ENCODE measurements at places on chromosomes 16 and 17. TPM values are rescaled to one million over a fixed set of nuclear protein-coding genes. Genes with fewer than 3 reads are reported as not detected.

DNA sequence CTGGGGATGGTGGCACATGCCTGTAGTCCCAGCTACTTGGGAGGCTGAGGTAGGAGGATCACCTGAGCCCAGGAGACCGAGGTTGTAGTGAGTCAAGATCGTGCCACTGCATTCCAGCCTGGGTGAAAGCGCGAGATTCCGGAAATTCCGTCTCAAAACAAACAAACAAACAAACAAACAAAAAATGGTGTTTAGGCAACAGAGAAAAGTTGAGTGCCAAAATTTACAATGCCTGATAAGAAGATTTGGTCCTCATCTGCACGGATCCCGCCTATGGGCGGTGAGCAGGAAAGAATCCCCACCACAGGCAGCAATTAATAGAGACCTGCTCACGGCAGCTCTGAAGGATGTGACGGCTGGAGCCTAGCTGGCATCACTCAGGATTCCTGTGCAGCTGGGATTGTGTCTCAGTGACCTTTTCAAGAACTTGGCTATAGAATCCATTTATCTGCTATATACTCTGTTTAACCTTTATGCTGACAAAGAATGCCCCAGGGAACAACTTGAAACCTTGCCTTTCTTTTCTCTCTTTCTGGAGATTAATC lies 14.0 kb upstream of the TEX2 start:
- H3K27me3 ChIP-seq: peaks cover 14% of the 10 kb centered on the region
- no peak overlapping the region for H3K27ac ChIP-seq
- DNase-seq: no peak
- H3K36me3 ChIP-seq: peaks cover 4% of the 10 kb centered on the region
- no peak overlapping the region for H3K4me3 ChIP-seq

- no peak overlapping the region for H3K4me3 ChIP-seq
- DNase-seq: no peak
- H3K27ac ChIP-seq: peak overlapping the region; percentile 99
- H3K27me3 ChIP-seq: no peaks in the 10 kb centered on the region
- peaks cover 84% of the 10 kb centered on the region for H3K36me3 ChIP-seq
Measured at GRCh38 chr17:72404872-72405271, 284.1 kb downstream of the SOX9 start.

GRCh38 chr17:4142107-4142900 lies 526 bp downstream of the ZZEF1 start:
- peak overlapping the region; percentile 44 for H3K27ac ChIP-seq
- H3K4me1 ChIP-seq: peaks cover 29% of the 10 kb centered on the region
- no peaks in the 10 kb centered on the region for H3K27me3 ChIP-seq
- peak; percentile 6 for DNase-seq
- peaks cover 37% of the 10 kb centered on the region for H3K36me3 ChIP-seq

The NOS2 gene
- total RNA-seq: not detected

GRCh38 chr17:78853926-78854394 lies 13.3 kb upstream of the USP36 start:
- H3K27me3 ChIP-seq: no peaks in the 10 kb centered on the region
- H3K4me1 ChIP-seq: no peaks in the 10 kb centered on the region
- peaks cover 42% of the 10 kb centered on the region for H3K36me3 ChIP-seq

The DBNDD1 gene
- 39.9 TPM for total RNA-seq

DNA sequence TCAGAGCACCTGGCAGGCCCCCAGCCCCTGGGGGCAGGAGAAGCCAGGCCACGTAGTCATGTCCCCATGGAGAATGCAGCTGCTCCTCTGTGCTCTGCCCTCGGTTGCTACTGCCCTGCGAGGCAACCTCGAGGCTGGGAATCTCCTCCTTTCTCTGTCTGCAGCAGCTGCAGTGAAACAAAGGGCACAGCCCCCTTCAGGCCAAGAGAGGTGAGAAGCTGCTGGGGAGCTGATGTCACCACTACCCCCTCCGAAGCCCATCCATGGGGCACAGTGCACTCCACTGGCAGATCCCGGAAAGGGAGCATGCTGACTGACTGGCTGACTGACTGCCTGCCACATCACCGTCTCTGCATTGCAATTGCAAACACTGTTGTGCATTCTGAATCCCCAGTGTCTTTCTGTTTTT lies 103.7 kb downstream of the GRIN2A start:
- peaks cover 12% of the 10 kb centered on the region for H3K36me3 ChIP-seq
- no peaks in the 10 kb centered on the region for H3K27me3 ChIP-seq
- DNase-seq: peak; percentile 75
- H3K4me1 ChIP-seq: peaks cover 72% of the 10 kb centered on the region
- peak overlapping the region; percentile 94 for H3K27ac ChIP-seq
- H3K4me3 ChIP-seq: no peak overlapping the region

GRCh38 chr16:66598111-66598510 lies 6.4 kb upstream of the CMTM3 start:
- no peak overlapping the region for H3K4me3 ChIP-seq
- DNase-seq: no peak
- no peak overlapping the region for H3K27ac ChIP-seq
- no peaks in the 10 kb centered on the region for H3K4me1 ChIP-seq
- H3K27me3 ChIP-seq: no peaks in the 10 kb centered on the region

The GSG1L gene
- total RNA-seq: not detected

- no peak overlapping the region for H3K4me3 ChIP-seq
- H3K36me3 ChIP-seq: no peaks in the 10 kb centered on the region
- H3K4me1 ChIP-seq: no peaks in the 10 kb centered on the region
- no peak for DNase-seq
- H3K27me3 ChIP-seq: peaks cover 21% of the 10 kb centered on the region
Measured at GRCh38 chr17:841313-841712, 59.2 kb downstream of the MRM3 start.

GRCh38 chr16:19167710-19168370 lies at the start of gene SYT17:
SYT17 (plus strand) TSS chr16:19168240; CDS start chr16:19168647, 407 bp downstream.
- peaks cover 18% of the 10 kb centered on the region for H3K27me3 ChIP-seq
- H3K36me3 ChIP-seq: peaks cover 9% of the 10 kb centered on the region
- peak within 1 kb of the TSS; percentile 70 for H3K4me3 ChIP-seq
- peak; percentile 93 for DNase-seq
- H3K27ac ChIP-seq: no peak within 1 kb of the TSS

The SLC52A1 gene
- total RNA-seq: 0.34 TPM

- no peak overlapping the region for H3K4me3 ChIP-seq
- no peaks in the 10 kb centered on the region for H3K4me1 ChIP-seq
- H3K36me3 ChIP-seq: no peaks in the 10 kb centered on the region
- DNase-seq: no peak
- H3K27me3 ChIP-seq: peaks cover 31% of the 10 kb centered on the region
Measured at GRCh38 chr16:77679391-77679790, 42.9 kb upstream of the NUDT7 start.

The ADAM11 gene
- 1.2 TPM for total RNA-seq

DNA sequence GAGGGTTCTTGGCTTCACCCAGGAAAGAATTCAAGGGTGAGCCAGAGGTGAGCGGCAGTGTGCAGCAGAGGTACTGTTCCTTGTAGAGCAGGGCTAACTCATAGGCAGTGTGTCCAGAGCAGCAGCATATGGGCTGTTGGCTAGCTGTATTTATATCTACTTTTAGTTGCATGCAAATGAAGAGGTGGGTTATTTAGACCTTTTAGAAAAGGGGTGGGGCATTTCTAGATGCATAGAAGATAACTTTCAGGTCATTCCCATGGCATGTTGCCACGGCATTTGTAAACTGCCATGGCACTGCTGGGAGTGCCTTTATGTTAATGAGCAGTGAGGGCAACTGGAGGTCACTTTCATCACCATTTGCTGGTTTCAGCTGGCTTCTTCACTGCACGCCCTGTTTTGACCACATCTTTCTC lies 141.0 kb downstream of the STX8 start:
- peak; percentile 38 for DNase-seq
- no peaks in the 10 kb centered on the region for H3K36me3 ChIP-seq
- H3K27me3 ChIP-seq: no peaks in the 10 kb centered on the region
- peaks cover 19% of the 10 kb centered on the region for H3K4me1 ChIP-seq
- peak overlapping the region; percentile 48 for H3K27ac ChIP-seq

- peaks cover 16% of the 10 kb centered on the region for H3K4me1 ChIP-seq
- no peak for DNase-seq
- H3K36me3 ChIP-seq: no peaks in the 10 kb centered on the region
- H3K27ac ChIP-seq: no peak overlapping the region
- no peak overlapping the region for H3K4me3 ChIP-seq
Measured at GRCh38 chr17:73064084-73064938, 28.2 kb downstream of the SLC39A11 start.

The APOBR gene
- 0.14 TPM for total RNA-seq

DNA sequence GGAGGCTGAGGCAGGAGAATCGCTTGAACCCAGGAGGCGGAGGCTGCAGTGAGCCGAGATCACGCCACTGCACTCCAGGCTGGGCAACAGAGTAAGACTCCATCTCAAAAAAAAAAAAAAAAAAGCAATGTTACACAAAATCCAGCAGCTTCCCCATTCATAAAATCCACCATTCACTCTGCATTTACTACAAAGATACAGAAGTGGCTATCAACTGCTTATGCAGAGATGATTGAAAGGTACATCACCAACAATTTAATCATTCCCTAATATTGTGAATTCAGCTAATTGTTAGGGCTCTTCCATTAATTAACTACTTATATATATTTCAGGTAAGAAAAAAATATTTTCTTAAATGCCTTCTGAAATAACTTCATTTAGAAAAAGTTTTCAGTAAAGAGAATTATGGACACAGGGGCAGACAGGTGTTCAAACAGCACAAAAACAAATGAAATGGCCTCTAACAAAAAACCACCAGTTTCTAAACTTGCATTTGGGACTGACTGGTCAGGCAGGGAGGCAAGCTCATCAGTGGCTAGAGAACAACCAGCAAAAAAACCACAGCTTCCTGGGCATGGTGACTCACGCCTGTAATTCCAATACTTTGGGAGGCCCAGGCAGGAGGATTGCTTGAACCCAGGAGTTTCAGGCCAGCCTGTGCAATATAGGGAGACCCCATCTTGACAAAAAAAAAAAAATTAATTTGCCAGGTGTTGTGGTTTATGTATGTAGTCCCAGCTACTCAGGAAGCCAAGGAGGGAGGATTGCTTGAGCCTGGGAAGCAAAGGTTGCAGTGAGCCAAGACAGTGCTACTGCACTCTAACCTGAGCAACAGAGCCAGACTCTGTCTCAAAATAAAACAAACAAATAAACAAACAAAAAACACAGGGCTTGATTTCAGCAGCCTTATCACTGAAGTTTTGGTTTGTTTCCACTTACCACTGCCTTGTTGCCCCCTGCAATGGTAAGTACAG lies 26.3 kb downstream of the ERN1 start:
- no peak overlapping the region for H3K4me3 ChIP-seq
- no peak overlapping the region for H3K27ac ChIP-seq
- H3K27me3 ChIP-seq: no peaks in the 10 kb centered on the region
- H3K4me1 ChIP-seq: peaks cover 24% of the 10 kb centered on the region
- peak; percentile 28 for DNase-seq

- H3K4me1 ChIP-seq: peaks cover 12% of the 10 kb centered on the region
- H3K36me3 ChIP-seq: no peaks in the 10 kb centered on the region
- no peaks in the 10 kb centered on the region for H3K27me3 ChIP-seq
- DNase-seq: no peak
- no peak overlapping the region for H3K27ac ChIP-seq
Measured at GRCh38 chr16:55379876-55380390, 55.9 kb downstream of the IRX6 start.

The KRT15 gene
- total RNA-seq: 86.8 TPM

DNA sequence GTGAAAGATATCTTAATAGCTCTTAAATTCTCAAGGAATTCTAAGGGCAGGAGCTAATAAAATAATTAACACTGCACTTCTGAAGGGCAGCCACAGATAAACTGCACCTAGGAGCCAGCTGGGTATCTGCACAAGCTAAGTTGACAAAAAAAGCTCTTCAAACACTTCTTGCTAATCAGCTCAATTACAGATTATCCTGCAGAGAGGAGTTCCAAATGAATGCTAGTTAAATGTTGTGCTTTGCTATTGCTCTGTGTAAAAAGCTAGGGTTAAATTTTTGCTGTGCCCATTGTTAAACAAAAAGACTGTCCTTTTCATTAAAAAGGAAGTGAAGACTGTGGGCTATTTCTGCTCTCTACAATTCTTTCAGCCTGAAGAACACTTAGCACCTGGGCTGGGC lies 158.5 kb upstream of the SHISA6 start:
- no peaks in the 10 kb centered on the region for H3K4me1 ChIP-seq
- H3K27ac ChIP-seq: no peak overlapping the region
- no peak overlapping the region for H3K4me3 ChIP-seq
- no peaks in the 10 kb centered on the region for H3K36me3 ChIP-seq

GRCh38 chr16:85146922-85147651 lies 34.8 kb upstream of the CIBAR2 start:
- peaks cover 13% of the 10 kb centered on the region for H3K4me1 ChIP-seq
- no peak overlapping the region for H3K4me3 ChIP-seq
- H3K27me3 ChIP-seq: peaks cover 96% of the 10 kb centered on the region
- H3K36me3 ChIP-seq: no peaks in the 10 kb centered on the region
- DNase-seq: no peak
- no peak overlapping the region for H3K27ac ChIP-seq

DNA sequence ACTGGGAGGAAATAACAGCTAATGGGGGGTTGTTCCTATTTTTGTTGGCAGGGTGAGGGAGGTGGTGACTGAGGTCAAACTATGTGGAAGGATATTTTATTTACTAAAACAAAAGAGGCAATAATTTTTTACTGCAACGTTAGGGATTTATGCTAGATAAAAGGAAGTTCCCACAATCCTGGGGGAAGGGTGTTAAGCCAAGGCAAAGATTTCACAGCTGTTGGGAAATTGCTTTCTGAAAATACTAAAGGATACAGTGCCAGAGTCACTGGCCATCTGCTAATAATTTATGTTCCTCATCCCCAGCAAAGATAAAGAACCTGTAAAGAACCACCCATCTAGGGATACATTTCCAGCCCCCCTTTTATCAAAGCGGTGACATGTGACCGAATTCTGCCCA lies 756.0 kb upstream of the RBFOX1 start:
- no peaks in the 10 kb centered on the region for H3K27me3 ChIP-seq
- H3K36me3 ChIP-seq: no peaks in the 10 kb centered on the region
- no peak for DNase-seq
- no peak overlapping the region for H3K27ac ChIP-seq
- no peaks in the 10 kb centered on the region for H3K4me1 ChIP-seq
- no peak overlapping the region for H3K4me3 ChIP-seq

The FAM171A2 gene
- 2.0 TPM for total RNA-seq

- H3K4me1 ChIP-seq: peaks cover 7% of the 10 kb centered on the region
- peaks cover 44% of the 10 kb centered on the region for H3K36me3 ChIP-seq
Measured at GRCh38 chr17:44776628-44777393, 18.0 kb downstream of the ADAM11 start.

- no peaks in the 10 kb centered on the region for H3K36me3 ChIP-seq
- peaks cover 96% of the 10 kb centered on the region for H3K27me3 ChIP-seq
- H3K4me3 ChIP-seq: no peak overlapping the region
- no peak for DNase-seq
- H3K4me1 ChIP-seq: no peaks in the 10 kb centered on the region
Measured at GRCh38 chr16:86277221-86277620, 233.1 kb upstream of the FOXF1 start.

DNA sequence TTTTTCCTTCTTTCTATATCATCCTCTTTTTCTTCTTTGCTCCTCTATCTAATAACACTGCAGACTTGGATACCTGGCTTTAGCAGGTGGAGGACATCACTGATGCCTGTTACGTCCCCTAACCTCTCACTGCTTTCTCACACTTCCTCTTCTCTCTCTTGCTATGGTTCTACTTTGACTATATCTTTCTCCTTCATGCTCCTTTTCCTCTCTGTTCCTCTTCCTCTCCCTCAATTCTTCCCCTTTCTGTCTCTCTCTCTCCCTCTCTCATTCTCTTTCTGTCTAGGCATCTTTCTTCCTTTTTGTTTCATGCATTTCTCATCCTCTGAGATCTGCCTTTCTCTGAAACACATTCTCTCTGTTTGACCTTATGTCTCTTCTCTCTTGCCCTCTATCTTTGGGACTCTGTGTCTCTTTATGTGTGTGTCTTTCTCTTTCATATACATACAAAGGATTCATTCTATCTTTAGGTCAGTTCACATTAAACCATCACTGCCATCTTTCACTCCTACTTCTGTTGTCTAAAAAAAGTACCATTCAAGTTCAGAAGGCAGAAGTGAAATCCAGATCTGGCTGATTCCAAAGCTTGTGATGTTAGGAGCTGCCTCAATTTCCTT lies 353.7 kb downstream of the SHISA9 start:
- H3K4me1 ChIP-seq: no peaks in the 10 kb centered on the region
- H3K4me3 ChIP-seq: no peak overlapping the region
- H3K27ac ChIP-seq: no peak overlapping the region

All from Calu3 (cell line).